ENCODE measurements at places on chromosomes 2 and 18. TPM values are rescaled to one million over a fixed set of nuclear protein-coding genes. Genes with fewer than 3 reads are reported as not detected.

The CIB4 gene
- total RNA-seq, result not detected

GRCh38 chr18:44887227-44887631 is 206.5 kb downstream of the SETBP1 start:
- DNase-seq, result no peak
- H3K4me3 ChIP-seq, result no peak overlapping the region
- H3K27ac ChIP-seq, result no peak overlapping the region
- H3K4me1 ChIP-seq, result no peaks in the 10 kb centered on the region
- H3K36me3 ChIP-seq, result peaks cover 16% of the 10 kb centered on the region

The VWC2L gene
- total RNA-seq, result not detected

DNA sequence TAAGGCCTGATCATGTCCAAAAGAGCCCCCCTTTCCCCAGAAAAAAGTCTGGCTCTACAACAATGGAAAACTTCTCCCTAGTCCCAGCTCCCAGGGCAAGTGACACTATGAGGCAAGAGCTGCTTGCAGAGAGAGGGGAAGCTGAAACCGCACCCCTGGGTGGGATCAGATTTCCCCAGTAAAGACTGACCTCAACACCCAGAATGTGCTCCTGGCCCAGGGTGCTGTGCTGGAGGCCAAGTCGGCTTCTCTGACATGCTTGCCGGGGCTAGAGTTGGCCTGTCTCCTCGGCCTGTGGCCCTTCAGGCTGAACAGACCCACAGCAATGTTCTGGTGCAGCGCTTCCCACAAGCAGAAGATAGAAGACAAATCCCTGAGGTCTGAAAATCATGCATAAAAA is 18.4 kb upstream of the ST8SIA3 start:
- H3K27me3 ChIP-seq, result no peaks in the 10 kb centered on the region
- no peaks in the 10 kb centered on the region for H3K36me3 ChIP-seq
- no peaks in the 10 kb centered on the region for H3K4me1 ChIP-seq
- no peak overlapping the region for H3K27ac ChIP-seq
- H3K4me3 ChIP-seq, result no peak overlapping the region
- DNase-seq, result peak; percentile 32

DNA sequence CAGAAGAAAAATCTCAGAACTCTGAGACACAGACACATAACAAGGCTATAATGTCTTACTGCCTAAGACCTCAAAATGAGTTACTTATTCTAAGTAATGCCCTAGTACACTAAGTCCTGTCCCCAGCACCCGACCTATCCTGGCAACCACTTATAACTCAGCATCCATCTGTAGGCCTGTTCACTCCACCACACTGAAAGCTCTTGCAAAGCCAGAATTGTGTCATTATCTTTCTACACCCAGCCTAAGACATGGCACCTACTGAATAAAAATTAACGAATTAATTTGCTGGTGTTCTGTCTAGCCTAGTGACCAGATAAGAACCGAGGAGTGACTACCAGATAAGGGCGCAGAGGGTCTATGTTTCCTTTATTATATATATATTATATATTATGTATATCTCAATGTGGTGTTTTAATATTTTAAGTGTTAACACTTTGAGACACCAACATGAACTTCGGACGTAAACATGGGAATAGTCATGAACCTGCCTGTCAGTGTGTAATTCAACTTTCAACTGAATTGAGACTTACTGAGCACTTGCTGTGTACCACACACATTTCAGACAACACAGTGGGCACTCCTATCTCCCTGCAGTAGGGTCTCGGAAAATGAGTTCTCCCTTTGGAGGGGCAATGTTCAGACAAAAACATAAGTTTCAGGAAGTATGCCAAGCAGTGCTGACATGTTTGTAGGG is 27.7 kb downstream of the TMEM131 start:
- no peak for DNase-seq
- H3K4me3 ChIP-seq, result no peak overlapping the region
- H3K4me1 ChIP-seq, result no peaks in the 10 kb centered on the region
- H3K27ac ChIP-seq, result no peak overlapping the region
- peaks cover 2% of the 10 kb centered on the region for H3K36me3 ChIP-seq

The TWSG1 gene
- total RNA-seq, result 27.4 TPM

The CFC1 gene
- total RNA-seq, result 0.22 TPM

The ANKRD30B gene
- total RNA-seq, result not detected

- no peak overlapping the region for H3K27ac ChIP-seq
- no peaks in the 10 kb centered on the region for H3K4me1 ChIP-seq
- peaks cover 5% of the 10 kb centered on the region for H3K36me3 ChIP-seq
- H3K4me3 ChIP-seq, result no peak overlapping the region
Observed at GRCh38 chr18:42047721-42048120, 92.7 kb downstream of the PIK3C3 start.

The LTBP1 gene
- 28.5 TPM for total RNA-seq

DNA sequence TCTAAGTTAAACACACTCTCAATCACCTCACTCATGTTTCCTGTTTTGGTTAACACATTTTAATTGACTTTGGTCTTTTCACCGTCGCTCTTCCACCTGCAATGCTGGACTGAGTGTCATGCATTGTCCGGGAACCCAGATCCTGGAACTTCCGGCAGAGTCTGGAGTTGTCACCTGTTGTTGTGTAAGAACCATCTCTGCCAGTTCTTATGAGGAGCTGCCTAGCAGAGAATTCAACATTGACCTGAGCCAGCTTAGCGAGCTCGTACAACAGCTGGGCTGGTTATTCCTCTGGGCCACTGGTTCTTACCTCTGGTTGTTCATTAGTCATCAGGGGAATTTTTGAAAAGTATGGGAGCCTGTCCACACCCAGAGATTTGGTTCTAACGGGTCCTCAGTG is 75.7 kb downstream of the BCL2L11 start:
- no peaks in the 10 kb centered on the region for H3K27me3 ChIP-seq
- H3K4me3 ChIP-seq, result no peak overlapping the region
- no peak overlapping the region for H3K27ac ChIP-seq
- H3K36me3 ChIP-seq, result no peaks in the 10 kb centered on the region
- no peak for DNase-seq
- no peaks in the 10 kb centered on the region for H3K4me1 ChIP-seq

The AKAIN1 gene
- total RNA-seq, result not detected

- no peak for DNase-seq
- no peaks in the 10 kb centered on the region for H3K27me3 ChIP-seq
- no peaks in the 10 kb centered on the region for H3K36me3 ChIP-seq
Observed at GRCh38 chr2:211930331-211930730, 608.3 kb downstream of the ERBB4 start.

DNA sequence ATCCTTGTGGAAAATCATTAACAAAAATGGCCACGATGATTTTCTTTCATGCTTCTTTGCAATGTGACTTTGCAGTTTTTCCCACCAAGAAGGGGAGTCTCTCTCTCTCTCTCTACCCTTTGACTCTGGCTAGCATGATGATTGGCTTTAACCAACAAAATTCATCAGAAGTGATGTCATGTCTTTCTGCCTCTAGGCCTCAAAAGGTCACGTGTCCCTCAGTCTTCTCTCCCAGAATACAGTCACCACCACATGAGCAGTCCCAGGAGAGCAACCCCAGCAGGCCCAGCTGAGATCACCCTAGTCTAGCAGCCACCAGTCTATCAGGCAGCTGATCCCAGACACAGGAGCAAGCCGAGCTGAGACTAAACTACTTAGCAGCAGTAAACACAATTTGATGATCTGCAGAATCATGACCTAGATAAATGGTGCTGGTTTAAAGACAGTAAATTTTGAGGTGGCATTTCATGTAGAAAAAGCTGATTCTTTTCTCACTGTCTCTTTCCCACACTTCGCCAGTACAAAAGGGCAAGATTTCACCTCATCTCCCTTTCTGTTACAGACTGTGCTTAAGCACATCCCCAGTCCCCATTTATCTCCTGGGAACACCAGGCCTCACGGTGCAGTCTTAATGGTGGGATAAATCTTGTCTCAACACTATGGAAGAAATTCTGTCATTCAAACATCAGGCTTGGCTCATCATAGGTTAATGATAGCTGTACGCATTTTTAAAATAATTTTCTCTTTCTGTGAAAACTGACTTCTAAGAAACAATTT is 132.7 kb downstream of the SCG2 start:
- no peaks in the 10 kb centered on the region for H3K36me3 ChIP-seq
- no peaks in the 10 kb centered on the region for H3K27me3 ChIP-seq
- no peak overlapping the region for H3K4me3 ChIP-seq
- no peaks in the 10 kb centered on the region for H3K4me1 ChIP-seq

GRCh38 chr2:196808083-196808665 is 981 bp downstream of the C2orf66 start:
- H3K4me3 ChIP-seq, result no peak overlapping the region
- H3K27ac ChIP-seq, result no peak overlapping the region
- H3K4me1 ChIP-seq, result no peaks in the 10 kb centered on the region
- no peaks in the 10 kb centered on the region for H3K36me3 ChIP-seq

DNA sequence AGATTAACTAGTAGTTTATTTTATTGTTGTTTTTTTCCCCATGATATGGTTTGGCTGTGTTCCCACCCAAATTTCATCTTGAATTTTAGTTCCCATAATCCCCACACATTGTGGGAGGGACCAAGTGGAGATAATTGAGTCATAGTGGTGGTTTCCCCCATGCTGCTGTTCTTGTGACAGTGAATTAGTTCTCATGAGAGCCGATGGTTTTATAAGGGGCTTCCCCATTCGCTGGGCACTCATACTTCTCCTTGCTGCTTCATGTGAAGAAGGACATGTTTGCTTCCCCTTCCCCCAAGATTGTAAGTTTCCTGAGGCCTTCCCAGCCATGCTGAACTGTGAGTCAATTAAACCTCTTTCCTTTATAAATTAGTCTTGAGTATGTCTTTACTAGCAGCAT is 36.5 kb downstream of the GALNT14 start:
- no peaks in the 10 kb centered on the region for H3K4me1 ChIP-seq
- DNase-seq, result no peak

The TRPM8 gene
- 0.20 TPM for total RNA-seq

- DNase-seq, result no peak
- H3K36me3 ChIP-seq, result no peaks in the 10 kb centered on the region
- no peak overlapping the region for H3K4me3 ChIP-seq
Observed at GRCh38 chr2:227022608-227023007, 141.4 kb downstream of the COL4A4 start.

Data from H9 (cell line).